ENCODE measurements at places on chromosomes 1 and 21.

GRCh38 chr1:154406572-154406879, 1.4 kb downstream of the IL6R start:
- DNase-seq: no peak

DNA sequence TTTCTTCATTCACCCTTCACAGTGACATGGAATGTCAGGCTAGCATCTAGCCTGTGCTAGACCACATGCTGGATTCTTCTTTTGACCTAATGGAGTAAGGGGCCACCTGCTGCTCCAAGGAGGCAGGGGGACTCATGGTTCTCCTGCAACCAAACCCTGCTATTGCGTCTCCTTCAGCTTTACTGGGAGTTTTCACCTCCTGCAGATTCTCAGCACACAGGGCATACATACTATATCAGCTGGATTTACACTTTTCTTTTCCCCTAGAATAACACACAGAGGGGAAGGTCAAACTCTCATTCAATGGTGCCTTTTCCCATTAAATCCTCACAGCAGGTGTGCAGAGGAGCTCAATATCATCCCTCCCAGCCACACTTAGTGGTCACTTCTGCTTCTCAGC, 16.6 kb upstream of the AK5 start:
- no peak for DNase-seq

- no peak for DNase-seq
Observed at GRCh38 chr1:66275601-66276023, 258.3 kb upstream of the SGIP1 start.

DNA sequence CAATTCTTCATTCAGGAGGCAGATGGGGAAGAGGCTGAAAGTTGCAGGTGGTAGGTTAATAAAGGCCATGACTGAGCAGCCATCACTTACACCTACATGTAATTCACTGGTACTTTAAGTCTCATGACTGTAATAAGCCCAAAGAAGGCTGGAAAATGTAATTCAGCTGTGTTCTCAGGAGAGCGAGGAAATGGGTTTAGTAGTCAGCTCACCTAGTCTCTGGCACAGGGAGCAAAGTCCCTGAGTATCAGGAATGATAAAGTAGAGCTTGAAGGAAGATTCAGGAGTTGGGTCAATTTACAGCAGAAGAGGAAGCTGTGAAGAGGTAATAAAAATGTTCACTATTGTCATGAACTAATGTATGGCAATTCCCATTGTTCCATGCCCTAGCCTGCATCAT, 393.4 kb upstream of the KAZN start:
- no peak for DNase-seq

- DNase-seq: peak; percentile 41
Observed at GRCh38 chr1:6083801-6084446, 38.2 kb downstream of the KCNAB2 start.

DNA sequence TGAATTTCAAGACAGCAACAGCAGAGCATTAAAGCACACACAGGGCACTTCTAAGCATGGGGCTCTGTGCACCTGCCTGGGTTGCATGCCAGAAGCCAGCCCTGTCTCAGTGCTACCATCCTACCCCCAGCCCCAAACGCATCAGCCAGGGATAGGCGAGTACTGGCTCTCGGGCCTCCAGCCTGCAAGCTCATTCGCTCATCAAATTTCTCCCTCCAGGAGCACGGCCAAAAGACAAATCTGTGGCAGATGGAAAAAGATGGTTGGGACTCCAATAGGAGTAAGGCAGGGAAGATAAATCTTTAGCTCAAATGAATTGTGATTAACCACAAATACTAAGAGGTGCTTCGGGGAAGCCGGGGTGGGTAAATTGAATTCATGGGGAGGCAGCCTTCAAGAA, 189.6 kb downstream of the KAZN start:
- DNase-seq: peak; percentile 18

DNA sequence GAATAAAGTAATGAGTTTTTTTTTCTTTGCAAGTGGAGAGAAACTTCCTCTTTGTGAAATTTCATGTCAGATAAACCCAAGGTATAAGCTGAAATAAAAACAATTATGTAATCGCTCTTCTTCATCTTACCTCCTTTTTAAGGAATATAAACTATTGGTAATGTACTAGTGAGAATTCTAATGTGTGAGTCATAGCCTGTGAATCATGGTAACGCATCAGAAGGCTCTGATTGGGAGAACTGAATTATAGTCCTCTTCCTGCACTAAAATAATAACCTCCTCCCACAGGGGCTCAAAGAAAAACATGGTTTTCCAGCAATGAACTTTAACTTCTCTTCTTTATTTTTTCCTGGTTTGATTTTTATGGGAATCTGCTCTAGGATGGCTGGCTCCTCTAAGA, 57.1 kb upstream of the COX20 start:
- peak; percentile 84 for DNase-seq

DNA sequence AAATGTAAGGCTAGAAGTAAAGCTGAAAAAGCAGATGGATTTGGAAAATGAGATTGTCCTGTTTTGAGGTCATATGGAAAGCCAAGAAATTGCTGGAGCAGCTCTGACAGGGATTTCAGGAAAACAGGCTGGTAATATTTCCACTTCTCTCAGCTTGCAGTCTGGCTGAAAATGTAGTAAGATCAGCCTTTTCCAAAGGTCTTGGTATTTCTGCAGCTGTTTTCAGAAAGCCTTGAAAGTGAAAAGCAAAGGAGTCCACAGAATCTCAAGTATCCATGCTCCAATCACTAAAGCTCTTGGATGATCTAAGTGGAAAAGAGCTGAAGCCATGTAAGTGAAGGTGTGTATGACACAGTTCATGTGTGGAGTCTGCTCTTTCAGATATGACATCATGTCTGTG, 41.6 kb upstream of the APOBEC4 start:
- DNase-seq: no peak

DNA sequence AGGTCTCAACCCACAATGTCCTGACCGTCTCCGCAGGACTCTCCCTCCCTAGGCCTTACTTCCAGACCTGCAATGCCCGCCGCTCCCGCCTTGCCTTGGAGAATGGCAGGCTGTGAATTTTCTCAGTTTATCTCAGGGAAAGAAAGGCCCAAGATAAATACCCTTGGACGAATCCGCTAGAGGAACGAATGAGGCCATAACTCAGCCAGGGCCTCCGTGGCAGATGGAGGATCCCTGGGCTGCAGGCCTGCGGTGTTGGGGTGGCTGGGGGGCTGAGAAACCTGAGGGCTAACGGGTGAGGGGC, 29.9 kb upstream of the DISP3 start:
- no peak for DNase-seq
